ENCODE measurements at places on chromosomes 16 and 17. TPM values are rescaled to one million over a fixed set of nuclear protein-coding genes. Genes with fewer than 3 reads are reported as not detected.

MMP2 gene
- 256 TPM for total RNA-seq

CACNG5 gene
- not detected for total RNA-seq

ENPP7 gene
- not detected for total RNA-seq

LGALS9B gene
- not detected for total RNA-seq

TNS4 gene
- total RNA-seq: not detected

CFAP52 gene
- total RNA-seq: not detected

C17orf113 gene
- 0.09 TPM for total RNA-seq

CDR2L gene
- 13.1 TPM for total RNA-seq

NGFR gene
- total RNA-seq: under 0.01 TPM

BAIAP3 gene
- total RNA-seq: 0.18 TPM

NEUROD2 gene
- not detected for total RNA-seq

SLC43A2 gene
- 25.5 TPM for total RNA-seq

CHD9NB gene
- 1.8 TPM for total RNA-seq

SLC16A6 gene
- total RNA-seq: 0.63 TPM

TMEM98 gene
- total RNA-seq: 170 TPM

STH gene
- total RNA-seq: not detected

MT1H gene
- not detected for total RNA-seq

PRR29 gene
- total RNA-seq: 0.28 TPM

KRT39 gene
- not detected for total RNA-seq

IRX6 gene
- total RNA-seq: not detected

TBC1D3 gene
- total RNA-seq: not detected

PLD6 gene
- 0.66 TPM for total RNA-seq

AOC3 gene
- under 0.01 TPM for total RNA-seq

KRT26 gene
- total RNA-seq: not detected

KRT27 gene
- total RNA-seq: not detected

TM4SF5 gene
- not detected for total RNA-seq

CCDC200 gene
- total RNA-seq: not detected

CNTD1 gene
- not detected for total RNA-seq

TSPOAP1 gene
- not detected for total RNA-seq

C16orf46 gene
- total RNA-seq: 0.18 TPM

CDH1 gene
- total RNA-seq: not detected

ZNF469 gene
- 7.4 TPM for total RNA-seq

SOX9 gene
- total RNA-seq: not detected

GAS2L2 gene
- total RNA-seq: under 0.01 TPM

DYNLRB2 gene
- total RNA-seq: not detected

PRSS33 gene
- not detected for total RNA-seq

CACNA1H gene
- not detected for total RNA-seq

HOXB9 gene
- total RNA-seq: not detected
